ENCODE measurements at places on chromosomes 7 and 10.

DNA sequence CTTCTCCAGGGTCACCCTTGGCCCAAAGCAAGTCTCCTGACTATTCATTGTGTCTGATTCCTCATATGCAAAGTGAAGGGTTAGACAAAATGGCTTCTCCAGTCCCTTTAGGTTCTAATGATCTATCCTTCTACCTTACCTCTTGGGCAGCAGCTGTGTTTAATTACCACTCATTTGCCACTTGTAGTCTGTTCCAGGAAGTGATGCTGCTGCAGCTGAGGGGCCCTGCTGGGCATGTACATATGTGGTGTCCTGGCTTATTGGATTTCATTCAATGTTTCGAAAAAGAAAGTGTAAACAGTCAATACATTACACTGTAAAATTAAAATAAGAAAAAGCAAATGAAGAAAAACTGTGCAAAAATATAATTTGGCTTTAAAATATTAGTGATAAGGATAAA, 36.6 kb downstream of the SCIN start:
- DNase-seq = no peak

DNA sequence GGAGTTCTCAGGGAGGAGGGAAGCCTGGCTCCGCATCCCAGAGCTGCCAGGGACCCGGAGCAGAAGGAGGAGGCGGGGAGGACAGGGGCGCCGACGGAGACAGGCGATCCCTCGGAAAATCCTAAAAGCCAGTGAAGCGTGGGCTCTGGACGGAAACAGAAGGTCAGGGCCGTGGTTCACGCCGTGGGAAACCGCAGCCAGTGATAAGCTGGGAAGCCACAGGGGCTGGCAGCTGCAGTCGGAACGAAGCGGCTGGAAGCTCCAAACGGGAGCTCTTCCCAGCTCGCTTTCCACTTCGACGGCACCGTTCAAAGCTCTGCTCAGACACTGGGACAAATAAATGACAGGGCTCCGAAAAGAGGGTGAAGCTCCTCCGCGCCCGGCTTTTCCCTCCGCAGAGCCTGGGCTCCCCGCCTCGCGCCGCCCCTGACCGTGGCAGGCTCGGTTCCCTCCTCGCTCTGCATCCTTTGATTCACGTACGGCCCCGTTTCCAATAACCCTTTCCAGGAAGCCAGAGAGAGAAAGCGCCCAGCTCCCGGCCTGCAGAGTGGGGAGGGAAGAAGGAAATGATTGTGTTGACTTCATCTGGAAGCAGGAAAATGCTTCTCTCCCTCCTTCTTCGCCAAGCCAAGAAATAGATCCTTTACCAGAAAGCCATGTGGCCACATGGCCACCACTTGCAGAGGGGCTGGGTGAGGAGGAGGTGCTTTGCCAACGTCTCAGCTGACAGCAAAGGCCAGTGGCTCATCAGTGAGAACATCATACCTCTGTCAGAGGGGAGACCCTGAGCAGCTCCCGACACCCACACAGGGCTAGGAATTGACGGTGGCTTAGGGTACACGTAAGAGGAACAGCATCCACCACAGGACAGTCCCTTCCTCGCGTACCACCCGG, 57.4 kb downstream of the ADRB1 start:
- no peak for DNase-seq

DNA sequence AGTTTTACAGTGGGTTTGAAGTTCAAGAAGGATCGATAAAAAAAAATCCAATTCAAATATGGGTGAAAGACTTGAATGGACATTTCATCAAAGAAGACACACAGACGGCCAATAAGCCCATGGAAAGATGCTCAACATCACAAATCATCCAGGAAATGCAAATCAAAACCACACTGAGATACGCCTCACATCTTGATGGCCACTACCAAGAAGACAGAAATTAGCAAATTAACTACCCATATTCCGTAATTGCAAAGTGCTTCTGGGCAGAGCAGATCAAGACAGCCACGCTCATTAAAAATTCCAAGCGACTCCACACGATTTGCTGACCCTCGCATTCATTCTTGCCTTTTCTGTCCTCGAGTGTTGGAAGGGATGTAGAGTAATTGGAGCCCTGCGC, 34.1 kb upstream of the PPP2R2D start:
- no peak for DNase-seq

DNA sequence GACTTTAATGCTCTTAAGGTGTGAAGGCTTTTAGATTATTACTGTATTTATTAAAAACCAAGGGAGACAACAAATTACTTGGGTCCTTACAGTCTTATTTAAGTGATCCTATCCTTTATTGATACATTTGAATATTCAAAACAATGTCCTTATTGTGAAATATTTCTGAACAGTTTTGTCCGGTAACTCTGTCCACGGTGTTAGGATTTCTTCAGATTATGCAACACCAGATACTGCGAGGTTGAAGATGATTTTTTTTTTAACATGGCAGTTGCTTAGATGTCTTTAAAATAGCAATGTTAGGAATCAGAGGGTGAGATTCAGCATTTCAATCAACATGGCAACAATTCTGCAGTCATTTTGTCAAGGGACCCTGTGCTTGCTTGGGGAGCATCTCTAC, 176.5 kb downstream of the CSTF2T start:
- DNase-seq = no peak

DNA sequence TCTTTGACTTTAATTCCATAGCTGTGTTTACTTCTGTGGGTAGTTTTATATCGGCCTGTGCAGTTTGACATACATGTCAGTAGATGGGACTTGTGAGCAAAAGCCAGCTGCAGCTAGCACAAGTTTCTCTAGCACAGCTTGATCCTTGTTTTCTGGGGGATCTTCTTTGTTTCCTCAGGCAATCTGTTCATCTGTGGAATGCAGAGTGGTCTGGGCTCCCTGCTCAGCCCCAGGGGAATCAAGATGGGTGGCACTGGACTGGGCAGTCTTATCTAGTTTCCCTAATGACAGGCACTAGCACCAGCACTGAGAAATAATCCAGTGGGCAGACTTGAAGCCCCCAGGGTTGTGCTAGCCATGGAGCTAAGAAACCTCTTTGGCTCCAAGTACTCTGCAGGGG, 40.8 kb downstream of the CYP2C19 start:
- no peak for DNase-seq

GRCh38 chr10:48821692-48822091, 117.9 kb downstream of the LRRC18 start:
- no peak for DNase-seq

- no peak for DNase-seq
Measured at GRCh38 chr7:25009257-25009656, 29.3 kb upstream of the OSBPL3 start.

- no peak for DNase-seq
Measured at GRCh38 chr10:86970162-86970981, 2.1 kb downstream of the ADIRF start.

DNA sequence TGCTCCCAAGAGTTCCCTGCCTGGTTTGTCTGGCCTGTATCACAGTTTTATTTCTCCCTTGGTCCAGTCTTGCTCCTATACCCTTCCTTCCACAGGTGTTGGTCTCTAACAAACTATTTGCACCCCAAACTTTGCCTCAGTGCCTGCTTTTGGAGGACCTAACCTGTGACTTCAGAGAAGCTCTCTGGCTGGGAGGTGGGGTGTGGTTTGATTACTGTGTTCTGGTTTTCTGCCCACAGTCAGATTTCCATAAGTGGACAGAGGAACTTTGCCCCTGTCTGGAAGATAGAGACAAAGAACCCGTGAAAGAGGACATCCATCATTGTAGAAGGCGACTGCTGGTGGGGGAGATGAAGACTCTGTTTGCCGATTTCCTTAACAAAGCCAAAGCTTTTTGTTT, 55.8 kb upstream of the TRIL start:
- DNase-seq = no peak

DNA sequence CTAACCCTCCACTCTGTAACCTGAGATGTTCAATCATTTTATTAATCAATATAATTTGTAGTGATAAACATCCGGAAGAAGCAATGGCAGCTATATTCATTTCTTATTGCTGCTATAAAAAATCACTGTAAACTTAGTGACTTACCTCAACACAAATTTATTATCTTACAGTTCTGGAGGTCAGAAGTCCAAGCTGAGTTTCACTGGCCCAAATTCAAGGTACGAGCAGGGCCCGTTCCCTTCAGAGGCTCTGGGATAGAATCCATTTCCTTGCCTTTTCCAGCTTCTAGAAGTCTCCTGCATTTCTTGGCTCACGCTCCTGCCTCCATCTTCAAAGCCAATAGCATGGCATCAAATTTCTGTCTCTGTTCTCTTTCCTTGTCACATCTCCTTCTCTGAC, 279.5 kb upstream of the SP8 start:
- DNase-seq = no peak

DNA sequence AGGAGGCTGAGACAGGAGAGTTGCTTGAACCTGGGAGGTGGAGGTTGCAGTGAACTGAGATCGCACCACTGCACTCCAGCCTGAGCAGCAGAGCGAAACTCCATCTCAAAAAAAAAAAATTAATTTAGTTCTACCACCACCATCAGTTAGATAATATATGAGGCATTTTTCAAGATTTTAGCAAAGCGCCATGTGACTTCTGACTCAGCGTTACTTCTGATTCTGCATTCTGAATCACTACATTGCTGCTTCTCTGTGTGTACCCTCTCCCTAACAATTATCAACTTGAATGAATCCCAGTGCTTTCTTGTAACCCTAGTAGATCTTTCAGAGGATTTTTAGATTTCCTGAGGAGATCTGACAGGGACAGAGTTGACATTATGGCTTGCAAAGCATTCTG, 176.8 kb upstream of the SORCS1 start:
- DNase-seq = no peak

DNA sequence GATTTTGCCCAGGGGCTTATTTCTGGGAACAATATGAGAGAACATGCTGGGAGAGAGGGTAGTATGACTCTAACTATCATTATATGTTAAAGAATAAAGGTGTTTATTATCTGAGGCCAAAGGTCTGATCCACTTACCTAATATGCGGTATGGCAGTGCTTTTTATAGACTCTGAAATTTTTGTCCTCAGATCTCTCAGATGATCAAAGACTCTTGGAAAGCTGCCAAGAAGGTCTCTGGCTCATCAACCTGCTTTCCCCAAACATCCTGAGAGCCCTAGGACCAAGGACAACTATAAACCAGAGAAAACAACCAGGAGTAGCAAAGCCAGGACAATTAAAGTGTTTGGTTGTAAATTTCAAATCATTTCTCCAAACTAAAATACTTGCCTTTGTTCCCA, 255.7 kb upstream of the LRRN3 start:
- DNase-seq = no peak

GRCh38 chr10:103916254-103916653, 1.7 kb downstream of the STN1 start:
- DNase-seq = no peak

- DNase-seq = no peak
Measured at GRCh38 chr10:6231146-6231545, 28.4 kb downstream of the PFKFB3 start.

GRCh38 chr10:117782276-117782675, 239.7 kb downstream of the EMX2 start:
- DNase-seq = no peak

DNA sequence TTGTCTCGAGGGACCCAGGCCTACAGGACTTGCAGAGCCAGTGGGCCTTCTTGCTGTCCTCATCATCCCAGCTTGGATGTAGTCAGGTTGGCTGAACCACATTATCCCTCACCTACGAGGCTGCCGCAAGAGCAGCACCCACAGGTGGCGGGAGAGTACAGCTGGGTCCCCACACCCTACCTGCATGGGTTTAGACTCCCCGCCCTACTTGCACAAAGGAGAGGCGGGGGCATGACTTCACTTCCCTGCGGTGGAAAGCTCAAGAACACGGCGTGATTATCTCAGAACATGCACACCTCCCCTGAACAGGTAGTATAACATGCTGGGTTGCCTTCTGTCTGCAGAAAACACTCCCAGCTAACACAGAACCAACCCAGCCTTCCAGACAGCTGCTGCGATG, 57.5 kb downstream of the CTBP2 start:
- DNase-seq = no peak

Data from stimulated activated CD4-positive, alpha-beta T cell treated with anti-CD3 and anti-CD28 coated beads, Interleukin-4, amount 100 ng/mL, for 1 hour (primary cell).